ENCODE measurements at places on chromosomes 13 and 19. TPM values are rescaled to one million over a fixed set of nuclear protein-coding genes. Genes with fewer than 3 reads are reported as not detected.

The LRRC8E gene
- total RNA-seq = 0.66 TPM

The ZNF611 gene
- total RNA-seq = 16.6 TPM

The ADAMTSL5 gene
- 0.40 TPM for total RNA-seq

The CAMSAP3 gene
- 7.9 TPM for total RNA-seq

The GRK1 gene
- 0.89 TPM for total RNA-seq

The SIAH3 gene
- total RNA-seq = 11.5 TPM

DNA sequence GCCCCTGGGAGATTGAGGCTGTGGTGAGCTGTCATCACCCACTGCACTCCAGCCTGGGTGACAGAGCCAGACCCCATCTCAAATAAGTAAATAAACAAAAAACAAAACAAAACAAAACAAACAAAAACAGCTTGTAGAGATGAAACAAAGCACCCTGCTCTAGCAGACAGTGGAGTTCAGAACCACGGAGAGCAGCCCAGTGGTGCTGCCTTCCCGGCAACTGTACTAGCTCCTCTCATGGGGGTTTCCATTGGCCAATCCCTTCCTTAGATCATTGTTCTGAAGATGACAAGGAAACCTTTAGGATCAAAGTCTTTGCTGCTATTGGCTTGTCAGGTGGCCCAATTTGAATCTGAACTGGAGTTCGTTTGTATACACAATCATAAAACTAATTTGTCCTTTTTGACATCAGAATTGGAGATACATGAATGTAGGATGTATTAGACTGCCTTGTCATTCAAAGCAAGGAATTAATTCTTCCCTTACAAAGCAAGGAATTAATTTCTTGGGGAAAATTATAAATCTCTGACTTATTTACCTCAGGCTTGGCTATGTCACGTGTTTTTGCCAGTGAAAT is 19.7 kb upstream of the SYCN start:
- no peak for DNase-seq

GRCh38 chr13:113770937-113771336 is 11.9 kb downstream of the TMEM255B start:
- DNase-seq = no peak

GRCh38 chr13:101267656-101268055 is 148.7 kb downstream of the NALCN start:
- DNase-seq = no peak

DNA sequence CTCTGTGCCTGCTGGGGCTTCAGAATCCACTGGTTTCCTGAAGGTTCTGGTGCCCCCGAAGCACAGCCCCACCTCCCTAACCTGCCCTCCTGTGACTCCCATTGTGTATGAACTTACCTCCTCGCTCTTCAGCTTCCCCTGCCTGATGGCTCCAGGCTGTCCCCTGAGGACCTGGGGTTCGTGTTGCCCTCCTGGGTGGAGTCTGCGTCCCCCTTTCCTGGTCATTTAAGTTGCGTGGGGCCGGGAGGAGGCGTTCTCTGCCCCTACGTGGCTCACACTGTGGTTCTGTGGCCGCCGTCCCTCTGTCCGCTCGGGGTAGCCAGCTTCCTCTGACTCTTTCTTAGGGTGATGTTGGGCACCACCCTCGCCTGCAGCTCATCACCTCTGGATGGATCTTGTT is 13.9 kb downstream of the TFDP1 start:
- no peak for DNase-seq

GRCh38 chr19:7304200-7304599 is 10.0 kb upstream of the INSR start:
- no peak for DNase-seq

GRCh38 chr13:36872621-36873020 is 47.4 kb downstream of the SMAD9 start:
- DNase-seq = peak; percentile 69

- no peak for DNase-seq
Observed at GRCh38 chr13:27952876-27953675, 16.0 kb downstream of the CDX2 start.

DNA sequence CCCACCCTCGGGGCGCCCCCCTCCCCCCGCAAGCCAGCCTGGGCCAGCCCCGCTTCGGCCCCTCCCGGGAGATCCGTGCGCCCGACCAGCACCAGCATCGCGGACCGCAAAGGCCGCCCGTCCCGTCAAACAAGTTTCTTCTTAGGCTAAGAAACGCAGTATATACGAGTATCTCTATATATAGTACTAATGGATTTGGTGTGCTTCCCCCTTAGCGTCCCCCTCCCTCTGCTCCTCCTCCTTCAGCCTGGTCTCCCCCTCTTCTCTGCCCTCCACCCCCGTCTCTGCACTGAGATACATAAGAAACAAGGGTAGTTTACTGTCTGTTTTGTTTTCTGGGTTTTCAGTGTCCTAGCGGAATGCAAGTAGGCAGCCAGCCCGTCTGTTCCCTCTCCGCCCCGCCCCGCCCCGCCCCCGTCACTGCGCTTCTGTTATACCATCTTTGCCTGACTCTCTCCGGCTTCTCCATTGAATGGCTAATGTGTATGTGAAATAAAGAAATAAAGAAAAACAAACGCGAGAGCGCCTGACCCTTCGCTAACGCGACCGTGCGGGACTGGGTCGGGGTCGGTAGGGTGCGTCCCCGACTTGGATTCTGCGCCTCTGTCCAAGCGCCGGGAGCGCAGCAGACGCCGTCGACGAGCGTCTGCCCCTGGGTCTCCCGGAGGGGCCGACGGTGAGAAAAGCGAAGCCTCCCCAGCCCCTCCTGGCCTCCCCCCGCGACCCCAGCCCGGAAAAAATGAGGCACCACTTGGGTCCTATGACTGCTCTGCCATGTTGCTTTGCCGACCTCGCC is 4.2 kb downstream of the LYL1 start:
- DNase-seq = no peak

Data from spinal cord (tissue), 10 donors.